NCI-H187 treated with DMSO at 0.1 percent for 48 hours (cell line): ENCODE measurements at places on chromosomes 1 and 21.

- DNase-seq, result no peak
Measured at GRCh38 chr1:223702735-223703667, 9.3 kb upstream of the CAPN2 start.

GRCh38 chr1:18942340-18942739 lies 14.1 kb downstream of the IFFO2 start:
- DNase-seq, result no peak

DNA sequence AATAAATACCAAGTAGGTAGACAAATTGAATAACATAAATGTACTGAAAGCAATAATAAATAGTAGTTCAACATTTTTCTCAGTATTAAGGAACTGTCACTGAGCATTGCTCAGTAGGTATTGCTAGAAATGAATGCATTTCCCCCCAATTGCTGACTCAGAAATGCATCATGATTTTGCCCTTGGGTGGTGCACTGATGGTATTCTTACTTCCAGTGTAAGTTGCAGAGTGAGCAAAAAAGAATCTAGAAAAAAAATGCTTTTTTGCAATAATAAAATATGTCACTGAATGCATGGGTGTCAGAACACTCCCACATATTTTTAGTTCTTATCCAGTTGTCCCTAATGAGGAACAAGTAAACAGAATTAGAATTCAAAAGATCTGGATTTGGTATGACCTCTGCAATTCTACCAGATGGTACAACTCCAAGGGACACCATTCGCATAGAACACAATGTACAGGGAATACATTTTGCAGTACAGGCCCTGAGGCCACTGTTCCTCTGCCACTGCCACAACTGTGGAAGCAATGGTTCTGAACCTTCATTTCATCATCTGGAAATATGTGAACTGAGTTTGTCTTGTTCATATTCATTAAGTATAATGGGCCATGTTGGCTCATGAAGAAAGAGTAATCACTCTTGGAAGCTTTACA lies 78.0 kb downstream of the ATP6V1G3 start:
- no peak for DNase-seq

GRCh38 chr1:58064166-58064565 lies 482.4 kb downstream of the OMA1 start:
- DNase-seq, result no peak

GRCh38 chr21:19322360-19322759 lies 918.8 kb upstream of the TMPRSS15 start:
- no peak for DNase-seq
